ENCODE measurements at places on chromosomes 12 and 14.

DNA sequence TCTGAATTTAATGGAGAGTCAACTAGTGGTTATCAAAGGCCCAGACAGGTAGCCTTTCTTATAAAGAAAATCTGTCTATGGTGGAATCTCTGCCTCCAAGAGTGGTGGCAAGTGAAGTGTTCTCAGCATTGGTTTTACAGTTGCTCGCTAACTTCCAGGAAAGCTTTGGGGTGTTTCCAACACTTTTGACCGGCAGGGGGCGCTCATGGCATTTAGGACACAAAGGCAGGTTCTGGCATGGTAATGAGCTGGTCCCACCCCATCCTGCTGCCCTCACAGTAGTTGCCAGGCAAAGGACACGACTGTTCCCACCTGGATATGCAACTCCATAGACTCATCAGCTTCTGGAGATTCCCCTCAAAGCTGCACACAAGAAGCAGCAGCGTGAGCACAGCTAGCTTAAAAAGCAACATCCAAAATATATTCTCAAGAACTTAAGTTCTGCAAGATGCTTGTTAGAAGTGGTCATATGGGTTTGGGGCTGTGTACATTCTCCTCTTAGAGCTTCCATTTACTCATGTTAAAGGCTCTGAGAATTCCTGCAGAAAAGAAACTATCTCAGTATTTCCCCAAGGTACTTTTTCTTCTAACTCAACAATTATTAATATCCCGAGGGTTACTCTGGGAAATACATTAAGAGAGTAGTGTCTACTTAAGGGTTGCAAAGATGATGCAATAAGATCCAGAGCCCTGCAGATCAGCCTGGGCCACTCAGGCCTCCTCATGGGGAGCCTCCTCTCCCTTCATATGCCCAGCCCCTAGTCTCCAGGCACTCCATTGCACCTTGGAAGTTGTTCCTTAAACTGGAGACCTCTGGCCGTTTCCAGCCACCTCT, 14.8 kb downstream of the PROX2 start:
- DNase-seq = peak; percentile 85

DNA sequence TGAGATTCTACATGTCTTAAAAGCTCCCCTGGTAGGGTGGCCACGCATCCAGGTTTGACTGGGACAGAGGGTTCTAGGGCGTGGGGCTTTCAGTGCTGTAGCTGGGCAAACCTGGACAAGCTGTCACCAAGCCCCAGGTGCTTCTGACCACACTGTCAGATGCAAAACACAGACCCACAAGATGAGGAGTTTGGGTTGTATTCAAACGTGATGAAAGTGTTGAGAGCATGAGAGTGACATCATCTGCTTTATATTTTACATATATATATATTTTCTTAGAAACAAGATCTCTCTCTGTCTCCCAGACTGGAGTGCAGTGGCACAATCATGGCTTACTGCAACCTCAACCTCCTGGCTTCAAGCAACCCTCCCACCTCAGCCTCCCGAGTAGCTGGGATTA, 210.1 kb downstream of the DPF3 start:
- DNase-seq = no peak

GRCh38 chr14:75771595-75771994, 110.5 kb downstream of the TTLL5 start:
- no peak for DNase-seq

DNA sequence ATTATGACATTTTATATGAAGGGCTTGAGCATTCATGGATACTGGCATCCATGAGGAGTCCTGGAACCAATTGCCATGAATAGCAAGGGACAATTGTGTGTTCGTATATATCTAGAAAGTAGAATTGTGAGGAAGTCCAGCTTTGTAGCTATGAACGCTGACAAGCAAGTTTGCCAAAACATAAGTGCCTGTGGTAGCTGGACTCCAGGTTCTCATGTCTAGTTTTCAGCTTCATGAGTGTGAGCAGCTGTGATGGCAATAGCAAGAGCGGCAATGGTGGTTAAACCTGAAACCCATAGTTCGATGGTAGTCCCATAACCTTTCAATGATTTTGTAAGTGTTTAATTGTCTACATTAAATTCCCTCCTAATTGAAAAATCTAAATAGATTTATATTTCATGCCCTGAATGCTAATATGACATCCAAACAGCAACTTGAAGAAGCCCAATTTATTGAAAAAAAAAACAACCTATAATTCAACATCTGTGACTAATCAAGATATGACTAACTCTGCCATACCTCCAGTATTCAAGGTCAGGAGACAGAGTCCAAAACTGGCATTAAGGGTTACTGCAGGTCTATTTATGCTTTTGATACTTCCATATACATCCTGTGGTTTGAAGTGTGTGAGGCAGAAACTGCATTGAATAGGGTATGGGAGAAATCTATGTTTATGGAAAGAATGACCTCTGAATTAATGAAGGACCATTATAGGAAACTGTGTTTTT, 50.3 kb upstream of the PCED1B start:
- no peak for DNase-seq

DNA sequence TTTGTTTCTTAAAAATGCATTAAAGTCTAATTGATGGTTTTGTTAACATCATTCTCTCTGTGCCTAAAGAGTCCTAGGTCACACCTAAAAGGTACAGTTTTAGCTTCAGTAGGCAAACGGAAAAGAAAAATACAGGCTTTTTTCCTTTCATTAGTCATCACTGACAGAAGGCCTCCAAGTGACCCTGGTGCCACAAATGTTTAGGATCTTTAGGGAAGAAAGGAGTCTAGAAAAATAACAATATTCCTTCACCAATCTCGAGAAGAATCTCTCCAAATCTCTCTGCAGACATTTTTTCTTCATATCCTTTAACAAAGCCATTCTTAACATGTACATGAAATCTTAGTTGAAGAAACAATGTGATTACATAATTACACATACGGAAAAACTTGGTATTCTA, 2.0 kb downstream of the DENND5B start:
- DNase-seq = no peak

GRCh38 chr12:53844994-53845844, 93.4 kb upstream of the HOXC13 start:
- peak; percentile 73 for DNase-seq

GRCh38 chr12:85182699-85183098, 97.3 kb upstream of the ALX1 start:
- DNase-seq = no peak

DNA sequence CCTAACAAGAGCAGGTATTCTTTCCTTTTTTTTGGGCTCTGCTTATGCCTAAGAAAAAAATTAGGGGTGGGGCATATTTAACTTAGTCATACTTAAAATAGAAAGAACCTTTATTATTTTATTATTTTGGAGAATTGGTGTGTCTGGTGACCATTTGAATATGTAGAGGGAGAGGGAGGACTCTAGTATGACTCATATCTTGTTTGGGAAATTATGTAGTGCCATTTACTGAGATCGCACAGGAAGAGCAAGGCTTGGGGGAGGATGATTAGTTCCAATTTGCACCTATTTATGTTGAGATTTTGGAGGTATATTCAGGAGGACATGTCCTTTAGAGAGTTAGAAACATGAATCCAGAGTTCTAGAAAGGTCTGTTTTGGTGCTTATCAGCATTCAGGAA, 9.9 kb downstream of the ZNF410 start:
- no peak for DNase-seq

- DNase-seq = peak; percentile 71
These were observed 33.0 kb downstream of the HIGD1C start for GRCh38 chr12:50985322-50985721.
